ENCODE measurements at places on chromosomes 3 and 15.

DNA sequence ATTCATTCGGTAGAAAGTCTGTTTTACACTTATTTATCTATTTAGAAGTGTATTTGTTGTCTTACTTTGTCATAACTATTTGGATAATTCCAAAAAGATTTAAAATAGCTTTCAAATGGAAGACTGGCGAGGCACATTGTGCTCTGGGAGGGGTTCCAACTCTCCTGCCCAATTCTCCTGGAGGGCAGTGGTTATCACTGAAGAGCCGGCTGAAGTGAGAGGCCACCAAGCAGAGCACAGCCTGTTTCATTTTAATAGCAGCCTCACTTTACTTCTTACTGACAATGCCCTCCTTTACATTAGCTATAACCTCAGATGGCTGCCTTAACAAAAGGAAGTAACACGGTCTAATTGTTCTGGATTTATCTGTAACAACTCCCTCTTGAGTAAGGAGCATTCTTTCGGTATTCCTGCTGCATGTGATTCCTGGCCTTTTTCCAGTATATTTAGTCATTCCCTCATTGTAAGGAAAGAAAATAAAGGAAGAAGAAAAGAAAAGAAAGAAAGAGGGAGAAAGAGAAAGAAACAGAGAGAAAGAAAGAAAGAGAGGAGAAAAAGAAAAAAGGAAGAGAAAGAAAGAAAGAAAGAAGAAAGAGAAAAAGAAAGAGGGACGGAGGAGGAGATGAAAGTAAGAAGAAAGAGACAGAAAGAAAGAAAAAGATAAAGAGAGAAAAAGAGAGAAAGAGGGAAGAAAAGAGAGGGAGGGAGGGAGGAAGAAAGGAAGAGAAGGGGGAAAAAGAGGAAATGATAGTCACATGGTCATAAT is 339.8 kb upstream of the WNT5A start:
- DNase-seq, result no peak

GRCh38 chr3:33047842-33048834 is 48.8 kb downstream of the GLB1 start:
- DNase-seq, result no peak

GRCh38 chr3:5239602-5240001 is 52.1 kb downstream of the EDEM1 start:
- DNase-seq, result no peak

DNA sequence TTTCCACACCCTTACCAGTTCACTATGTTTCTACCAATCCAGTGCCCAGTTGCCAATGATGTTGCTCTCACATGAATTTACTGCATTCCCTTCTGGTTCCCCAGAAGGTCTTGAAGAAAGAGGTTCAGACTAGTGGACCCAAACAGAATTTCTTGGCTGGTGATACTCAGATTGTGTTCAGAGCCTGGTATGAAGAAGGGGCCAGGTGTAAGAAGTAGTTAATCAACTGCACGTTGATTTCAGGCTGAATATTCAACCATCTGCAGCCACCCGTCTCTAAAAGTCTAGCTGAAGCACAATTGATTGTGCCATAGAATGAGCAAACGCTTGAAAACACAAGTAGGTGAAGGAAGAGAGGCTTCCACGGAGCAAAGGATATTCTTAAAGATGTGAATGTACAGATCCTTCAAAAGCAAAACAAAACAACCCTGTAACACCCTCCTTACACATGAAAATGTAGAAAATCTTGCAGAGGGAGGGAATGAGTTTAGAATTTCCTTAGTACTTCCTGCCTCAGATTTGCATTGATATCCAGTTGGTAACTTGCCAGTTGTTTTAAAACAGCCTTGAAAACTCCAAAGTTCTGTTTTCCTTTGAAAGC is 4.7 kb downstream of the RBMS3 start:
- DNase-seq, result no peak

DNA sequence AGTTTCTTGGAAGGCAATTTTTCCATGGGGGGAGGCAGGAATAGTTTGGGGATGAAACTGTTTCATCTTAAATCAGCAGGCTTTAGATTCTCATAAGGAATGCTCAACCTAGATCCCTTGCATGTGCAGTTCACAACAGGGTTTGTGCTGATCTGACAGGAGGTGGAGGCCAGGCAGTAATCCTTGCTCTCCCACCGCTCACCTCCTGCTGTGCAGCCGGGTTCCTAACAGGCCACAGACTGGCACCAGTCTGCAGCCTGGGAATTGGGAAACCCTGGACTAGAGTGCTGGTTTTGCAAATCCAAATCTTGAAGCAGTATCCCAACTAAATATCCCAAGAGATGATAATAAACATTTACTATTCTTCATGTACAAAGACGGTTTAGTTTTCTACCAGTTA is 256.3 kb upstream of the TMCO5A start:
- no peak for DNase-seq

DNA sequence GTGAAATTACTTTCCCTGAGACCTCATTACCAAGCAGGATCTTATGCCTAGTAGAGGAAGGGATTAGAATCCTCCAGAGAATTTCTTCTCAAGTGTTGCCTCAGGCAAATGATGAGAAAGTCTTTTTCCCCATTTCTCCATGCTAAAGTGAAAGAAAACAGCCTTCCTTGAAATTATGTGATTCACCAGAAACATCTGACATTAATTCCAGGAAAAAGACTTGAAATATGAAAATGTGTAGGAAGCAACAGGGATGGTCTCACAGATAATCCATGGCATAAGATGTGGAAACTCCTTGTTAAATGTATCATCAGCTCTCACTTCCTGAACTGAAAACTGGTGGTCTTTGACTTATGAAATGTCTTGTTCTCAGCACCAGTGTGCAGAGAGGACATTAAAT is 17.9 kb upstream of the ABI3BP start:
- DNase-seq, result no peak

- DNase-seq, result peak; percentile 44
These were observed 951 bp downstream of the TARS3 start for GRCh38 chr15:101723171-101723873.

- DNase-seq, result no peak
These were observed 242.1 kb downstream of the ZIC1 start for GRCh38 chr3:147651107-147651778.

- no peak for DNase-seq
These were observed 247.9 kb downstream of the ZMAT3 start for GRCh38 chr3:178823591-178824246.

GRCh38 chr15:101138913-101139880 is 112.7 kb downstream of the CHSY1 start:
- DNase-seq, result no peak

- peak; percentile 37 for DNase-seq
These were observed 10.3 kb downstream of the LPP start for GRCh38 chr3:188164248-188164687.

DNA sequence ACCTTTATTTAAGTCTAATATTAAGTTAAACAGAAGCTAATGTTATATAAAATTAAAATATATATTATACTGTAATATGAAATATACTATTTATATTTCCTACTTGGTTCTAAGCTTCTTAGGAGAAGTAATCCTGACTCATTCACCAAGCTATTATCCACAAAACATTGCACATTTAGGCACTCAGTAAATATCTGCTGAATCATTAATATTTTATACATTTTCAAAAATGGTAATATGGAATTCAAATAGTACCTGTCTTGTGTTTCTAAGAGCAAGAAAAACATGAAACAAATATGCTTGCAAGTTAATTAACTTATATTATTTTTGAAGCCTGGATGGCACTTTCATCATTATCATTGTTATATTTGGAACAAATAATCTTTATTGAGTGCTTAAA is 153.0 kb upstream of the CNTN4 start:
- no peak for DNase-seq

GRCh38 chr15:83911345-83911744 is 257.4 kb downstream of the ADAMTSL3 start:
- DNase-seq, result no peak

- no peak for DNase-seq
These were observed 61.4 kb upstream of the KLF13 start for GRCh38 chr15:31265090-31265870.

GRCh38 chr3:31250116-31250777 is 282.5 kb upstream of the STT3B start:
- DNase-seq, result no peak

- no peak for DNase-seq
These were observed 50.1 kb downstream of the SETD2 start for GRCh38 chr3:47113669-47114365.

- DNase-seq, result no peak
These were observed 253.4 kb upstream of the MDFIC2 start for GRCh38 chr3:70565861-70566260.

DNA sequence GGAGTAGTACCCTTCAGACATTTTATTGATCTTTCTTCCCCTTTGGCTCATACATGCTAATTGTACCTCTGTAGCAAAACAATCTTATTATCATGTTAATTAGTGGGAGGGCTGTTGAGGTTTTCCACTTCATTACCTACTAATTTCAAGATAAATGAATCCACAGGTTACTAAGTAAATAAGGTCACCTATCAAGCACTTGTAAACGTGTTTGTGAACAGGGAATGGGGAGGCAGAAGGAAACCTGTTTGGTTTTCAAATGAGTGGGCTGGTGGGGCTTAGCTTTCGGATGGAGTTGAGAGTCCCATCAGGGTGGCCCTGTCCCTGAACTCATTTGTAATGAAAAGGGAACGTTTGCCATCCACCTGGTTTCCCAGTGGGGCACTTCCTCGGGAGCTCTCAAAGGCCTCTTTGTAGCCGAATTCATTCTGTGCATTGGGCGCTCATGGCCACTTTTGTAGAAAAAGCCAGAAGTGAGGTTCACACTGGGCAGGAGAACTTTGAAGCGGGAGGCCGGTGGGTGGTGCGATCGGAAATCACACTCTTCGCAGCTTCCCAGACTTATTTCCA is 419.8 kb upstream of the NR2F2 start:
- no peak for DNase-seq

DNA sequence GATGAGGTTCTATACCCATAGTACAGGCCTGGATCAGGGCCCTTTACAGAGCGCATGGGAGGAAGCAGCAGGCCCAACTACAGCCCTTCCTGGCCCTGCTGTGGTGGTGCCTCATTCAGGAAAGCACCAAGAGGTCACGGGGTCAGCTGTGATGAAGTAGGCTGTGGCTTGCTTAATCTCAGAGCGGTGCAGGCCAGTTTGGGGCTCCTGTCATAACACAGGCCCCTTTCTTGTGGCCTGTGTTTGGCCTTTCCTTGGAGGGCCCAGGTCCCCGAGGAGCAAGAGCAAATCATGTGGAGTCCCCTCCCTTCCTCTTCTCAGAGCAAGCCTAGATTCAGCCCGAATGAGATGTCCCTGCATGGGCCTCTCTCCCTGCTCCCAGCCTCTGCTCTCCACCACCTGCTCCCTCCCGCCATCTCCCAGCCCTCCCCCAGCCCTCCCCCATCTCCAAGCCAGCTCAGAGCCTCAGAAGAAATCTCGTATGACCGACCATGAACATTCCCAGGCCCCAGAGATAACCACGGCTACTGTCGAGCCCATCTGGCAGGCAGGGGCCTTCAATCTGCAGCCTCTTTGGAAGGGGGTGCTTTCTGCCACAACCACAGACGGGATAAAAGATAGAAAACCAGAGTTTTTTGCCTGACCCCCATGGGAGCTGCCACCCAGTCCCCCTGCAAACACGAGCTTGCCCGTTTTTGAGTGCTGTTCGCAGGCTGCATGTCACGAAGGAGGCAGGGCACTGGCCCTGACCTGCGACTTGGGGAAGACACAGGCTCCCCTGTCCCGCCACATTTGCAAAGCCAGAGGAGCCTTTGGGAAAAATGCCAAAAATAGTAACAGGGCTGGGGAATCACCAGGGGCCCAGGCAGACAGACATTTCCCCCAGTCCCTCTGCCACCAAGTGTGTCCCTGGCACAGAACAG is 32.3 kb upstream of the DUSP7 start:
- DNase-seq, result no peak

DNA sequence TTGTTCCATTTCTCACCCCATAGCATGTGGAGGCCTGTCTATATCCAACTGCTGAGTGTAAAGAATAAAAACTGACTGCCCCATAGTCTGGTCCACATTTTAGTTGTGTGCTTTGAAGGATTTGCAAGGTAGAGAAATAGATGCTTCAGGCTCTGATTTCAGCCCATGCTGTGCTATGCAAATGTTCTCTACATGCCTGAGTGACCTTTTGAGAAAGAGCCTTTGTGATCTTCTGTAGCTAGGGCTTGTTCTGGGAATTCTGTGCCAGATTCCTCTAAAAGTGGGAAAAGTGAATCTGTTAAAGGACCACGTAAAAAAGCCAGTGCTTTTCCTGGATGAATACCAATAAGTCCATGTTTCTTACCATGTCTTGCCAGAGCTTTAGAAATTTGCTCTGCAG is 5.2 kb downstream of the KCTD6 start:
- no peak for DNase-seq

GRCh38 chr3:57582474-57583168 is 14.5 kb downstream of the ARF4 start:
- no peak for DNase-seq

GRCh38 chr15:71052356-71052755 is 62.9 kb upstream of the THSD4 start:
- no peak for DNase-seq

- DNase-seq, result no peak
These were observed 115.6 kb downstream of the EOMES start for GRCh38 chr3:27606537-27606936.

DNA sequence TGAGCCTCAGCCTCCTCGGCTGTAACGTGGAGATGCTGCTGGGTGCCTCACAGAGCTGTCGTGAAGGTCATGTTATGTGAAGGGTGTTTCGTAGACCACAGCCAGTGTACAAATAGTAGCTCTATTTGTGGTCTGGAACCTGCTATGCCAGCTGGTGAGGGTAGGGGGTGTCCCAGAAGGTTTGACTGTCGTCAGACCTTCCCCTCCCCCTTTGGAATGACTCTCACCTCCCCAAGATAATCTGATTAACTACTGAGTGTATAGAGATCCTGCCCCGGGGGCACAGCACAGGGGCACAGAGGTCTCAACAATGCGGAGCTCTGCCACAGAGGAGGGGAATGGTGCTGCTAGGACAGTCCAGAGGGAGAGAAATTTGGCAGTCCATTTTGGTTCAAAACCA is 20.5 kb downstream of the FGD5 start:
- DNase-seq, result no peak

GRCh38 chr15:72728821-72729220 is 42.8 kb downstream of the BBS4 start:
- no peak for DNase-seq

DNA sequence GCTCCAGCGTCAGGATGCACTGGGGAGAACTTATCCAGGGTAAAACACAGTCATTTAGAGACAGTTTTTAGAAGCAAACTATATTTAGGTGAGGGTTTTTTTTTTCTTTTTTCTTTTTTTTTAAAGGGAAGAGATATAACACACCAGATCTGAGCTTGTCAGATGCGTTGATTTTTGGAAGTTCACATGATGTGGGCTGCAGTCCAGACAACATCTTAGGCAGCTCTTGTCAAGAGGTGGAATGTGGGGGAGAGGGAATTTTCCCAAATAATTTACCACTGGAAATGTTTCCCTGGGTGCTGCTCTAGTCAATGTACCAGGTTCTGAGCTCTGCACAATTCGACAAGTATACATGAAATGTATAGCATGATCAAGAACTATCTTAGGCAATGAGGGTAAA is 93.3 kb downstream of the OXNAD1 start:
- no peak for DNase-seq

- DNase-seq, result no peak
These were observed 83.5 kb upstream of the BCL6 start for GRCh38 chr3:187828579-187829452.

- DNase-seq, result no peak
These were observed 118.5 kb upstream of the EPHA3 start for GRCh38 chr3:88988906-88989305.

GRCh38 chr15:63236272-63236671 is 41.1 kb upstream of the APH1B start:
- no peak for DNase-seq

All from activated CD4-positive, alpha-beta T cell treated with anti-CD3 and anti-CD28 coated beads, Interleukin-2, amount 50 U/mL, for 48 hours (primary cell).